Breast epithelium (tissue), 4 donors: ENCODE measurements at places on chromosomes 3 and 15.

DNA sequence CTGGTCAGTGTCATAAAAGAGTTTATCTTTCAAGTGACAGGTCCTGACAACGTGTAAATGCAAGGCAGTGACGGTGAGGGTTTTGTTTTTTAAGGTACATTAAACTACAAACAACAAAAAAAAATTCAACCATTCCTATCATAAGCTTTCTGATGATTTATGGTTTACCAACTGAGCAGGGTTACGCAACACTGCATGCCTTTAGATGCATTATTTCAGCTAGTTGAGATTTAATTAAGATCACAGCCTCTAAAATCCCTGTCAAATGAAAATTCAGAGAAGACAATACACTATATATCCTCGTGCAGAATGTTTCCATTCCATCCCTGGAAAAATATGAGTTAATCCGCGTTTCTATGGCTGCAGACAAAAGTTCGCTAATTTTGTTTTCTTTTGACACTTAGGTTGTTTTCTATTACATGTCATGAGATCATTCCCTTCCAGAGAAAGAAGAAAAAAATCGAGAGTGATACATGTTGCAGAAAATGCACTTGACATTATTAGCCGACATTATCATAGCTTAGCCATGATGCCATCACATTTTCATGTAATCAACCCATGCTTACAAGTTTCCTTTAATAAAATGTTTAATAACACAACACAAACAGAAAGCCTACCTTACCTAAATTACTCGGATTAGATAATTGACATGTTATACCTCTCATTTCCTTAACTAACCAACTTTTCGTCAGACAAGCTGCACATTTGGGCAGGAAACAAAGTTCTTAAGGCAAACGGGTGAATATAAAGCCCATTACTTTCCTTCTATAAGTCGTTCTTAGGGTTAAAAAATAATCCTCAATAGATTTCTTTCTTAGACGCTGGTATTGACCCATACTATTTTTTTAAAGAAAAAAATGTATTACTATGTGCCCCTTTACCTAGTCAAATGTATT lies 521.2 kb downstream of the FOXP1 start:
- DNase-seq: no peak

DNA sequence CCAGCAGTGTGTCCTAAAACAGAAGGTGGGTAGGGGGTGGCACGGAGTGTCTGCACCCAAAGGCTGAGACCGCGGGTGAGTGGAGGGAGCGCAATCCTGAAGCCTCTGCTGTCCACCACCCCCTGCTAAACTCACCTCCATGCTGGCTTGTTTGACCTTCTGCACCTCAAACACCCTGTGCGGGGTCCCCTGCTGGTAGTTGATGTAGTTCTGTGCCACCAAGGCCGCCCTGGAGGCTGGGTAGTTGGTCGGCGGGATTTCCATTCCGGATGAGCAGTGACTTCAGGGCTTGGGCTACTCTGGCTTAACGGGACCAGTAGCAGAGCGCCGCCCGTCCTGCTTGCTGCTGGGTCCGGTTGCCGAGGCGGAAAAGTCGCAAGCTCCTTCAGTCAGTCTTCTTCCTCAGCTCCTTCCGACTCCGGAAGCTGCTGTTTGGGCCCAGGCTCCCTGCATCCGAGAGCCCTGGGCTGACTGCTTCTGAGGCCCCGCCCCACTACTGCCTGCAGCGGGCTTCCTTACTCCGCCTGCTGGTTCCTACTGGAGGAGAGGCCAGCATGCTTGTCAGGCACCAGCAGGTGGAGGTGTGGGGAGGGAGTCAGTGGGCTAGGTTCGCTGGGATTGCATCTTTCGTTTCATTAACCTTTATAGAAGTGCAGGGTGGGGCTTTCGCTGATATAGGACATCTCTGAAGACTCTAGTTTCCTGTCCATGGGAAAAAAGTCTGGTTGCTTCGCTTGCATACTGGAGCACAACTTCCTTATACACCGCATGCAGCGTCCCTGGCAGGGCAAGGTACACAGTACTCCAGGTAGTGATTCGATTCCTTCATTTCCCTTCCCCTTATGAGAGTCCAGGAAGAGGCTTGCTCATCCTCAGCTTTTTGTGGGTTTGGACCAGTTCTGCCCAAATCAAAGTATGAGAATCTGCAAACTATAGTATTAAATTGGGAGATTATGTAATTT lies at the start of gene LXN:
LXN (minus strand) TSS at position 434 of the 962 bp plus-strand sequence; CDS start at position 264, 170 bp downstream.
- peak; percentile 84 for DNase-seq

GRCh38 chr15:32825219-32825618 lies 107.4 kb downstream of the GREM1 start:
- DNase-seq: no peak

GRCh38 chr15:63264688-63265293 lies 12.6 kb upstream of the APH1B start:
- no peak for DNase-seq

- DNase-seq: no peak
These were observed 17.0 kb downstream of the MUC4 start for GRCh38 chr3:195794708-195795107.

DNA sequence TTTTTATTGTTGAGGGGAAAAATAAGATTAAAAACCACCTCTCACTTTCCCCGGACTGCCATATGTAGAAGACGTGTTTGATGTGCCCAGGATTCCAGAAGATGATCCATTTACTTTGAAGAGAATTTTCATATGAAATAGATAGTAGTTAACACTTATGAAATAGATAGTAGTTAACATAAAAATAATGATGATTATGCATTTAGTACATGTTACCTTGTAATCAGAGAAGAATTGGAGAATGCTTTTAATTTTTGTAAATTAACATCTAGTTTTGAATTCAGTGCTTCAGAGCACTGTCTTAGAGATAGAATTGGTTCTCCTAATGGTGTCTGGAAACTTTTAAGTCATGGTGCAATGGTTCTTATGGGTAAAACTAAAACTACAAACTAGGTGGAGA lies 46.1 kb upstream of the CRTC3 start:
- no peak for DNase-seq

DNA sequence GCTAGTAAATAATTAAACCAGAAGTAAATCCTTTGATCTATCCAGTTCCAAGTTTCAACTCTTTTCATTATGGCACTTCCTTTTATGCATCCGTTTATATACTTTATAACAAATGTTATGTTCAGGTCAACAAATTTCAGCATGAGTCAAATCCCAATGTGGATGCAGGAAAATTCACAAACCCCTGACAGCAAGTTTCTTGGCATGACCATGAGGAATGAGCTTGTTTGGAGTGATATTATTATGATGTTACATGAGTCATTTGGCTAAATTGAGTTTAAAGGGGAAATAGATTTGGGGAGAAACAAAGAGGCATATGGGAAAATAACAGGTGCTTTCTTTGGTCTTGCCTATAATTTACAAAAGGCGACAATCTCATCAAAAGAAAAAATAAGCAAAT lies 32.1 kb upstream of the KCNMB2 start:
- DNase-seq: no peak

GRCh38 chr15:78405336-78405924 lies 32.6 kb upstream of the IREB2 start:
- no peak for DNase-seq

- peak; percentile 18 for DNase-seq
These were observed 712 bp upstream of the MME start for GRCh38 chr3:155079468-155079745.

- DNase-seq: no peak
These were observed at the start of gene WDR72 for GRCh38 chr15:53759411-53759931. Gene WDR72 (minus strand): TSS chr15:53759663. CDS start chr15:53733149, 26,514 bp downstream.

GRCh38 chr3:58647381-58648141 lies 19.0 kb downstream of the FAM3D start:
- no peak for DNase-seq

- DNase-seq: peak; percentile 39
These were observed 2.8 kb downstream of the VIPR1 start for GRCh38 chr3:42505128-42505848.

- DNase-seq: no peak
These were observed 36.7 kb downstream of the PXYLP1 start for GRCh38 chr3:141268306-141268705.

DNA sequence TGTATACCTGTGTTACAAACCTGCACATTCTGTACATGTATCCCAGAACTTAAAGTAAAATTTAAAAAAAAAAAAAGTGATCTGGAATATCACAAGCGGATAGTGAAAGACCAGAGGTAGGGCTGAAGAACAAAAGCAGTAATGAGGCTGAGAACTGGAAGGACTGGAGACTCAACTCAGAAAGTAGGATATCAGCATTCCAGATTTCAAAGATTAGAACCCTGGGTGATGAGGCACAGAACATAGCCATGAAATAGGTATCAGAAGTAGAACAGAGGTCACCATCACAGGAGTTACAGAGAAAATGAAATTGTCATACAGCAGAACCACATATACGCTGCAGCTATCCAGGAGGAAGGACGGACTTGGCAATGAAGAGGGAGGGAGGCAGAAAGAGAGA lies 56.1 kb downstream of the ACAP2 start:
- no peak for DNase-seq

GRCh38 chr3:87900061-87900460 lies 158.7 kb downstream of the CGGBP1 start:
- DNase-seq: no peak

DNA sequence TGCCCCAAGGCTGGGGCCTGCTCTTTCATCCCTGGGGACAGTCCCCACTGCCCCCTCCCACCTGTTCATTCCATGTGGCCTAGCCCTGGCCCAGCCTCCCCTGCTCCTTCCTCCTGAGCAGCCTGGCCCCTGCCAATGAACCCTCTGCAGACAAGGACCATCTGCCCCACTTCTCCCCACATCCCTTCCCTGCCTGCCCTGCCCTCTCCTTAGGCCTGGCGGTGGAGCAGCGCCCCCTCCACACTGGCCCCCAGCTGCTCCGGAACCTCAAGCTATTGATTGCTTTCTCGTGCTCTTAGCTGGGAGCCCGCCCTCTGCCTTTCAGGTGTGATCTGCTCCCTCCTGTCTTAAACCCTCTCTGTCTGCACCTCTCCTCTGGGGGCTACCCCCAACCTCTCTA lies 8.0 kb downstream of the PLXNA1 start:
- DNase-seq: no peak

DNA sequence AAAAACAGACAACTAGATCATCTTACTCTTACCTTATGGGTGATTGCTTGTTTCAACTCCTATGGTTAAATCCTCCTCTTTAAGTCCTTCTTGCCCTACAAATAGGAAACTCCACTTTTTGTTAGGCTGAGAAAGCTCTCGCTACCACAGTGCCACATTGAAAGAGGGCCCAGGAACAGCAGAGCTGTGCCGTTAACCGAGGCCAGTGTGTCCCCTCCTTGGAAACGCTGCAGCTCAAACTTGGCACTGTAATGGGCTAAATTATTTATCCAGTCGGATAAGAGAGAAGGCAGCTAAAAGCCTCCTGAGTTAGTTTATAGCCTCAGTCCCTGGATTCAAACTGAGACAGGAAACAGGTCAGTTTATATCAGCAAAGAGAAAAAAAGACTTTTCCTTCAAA lies 46.1 kb downstream of the KBTBD12 start:
- DNase-seq: no peak

DNA sequence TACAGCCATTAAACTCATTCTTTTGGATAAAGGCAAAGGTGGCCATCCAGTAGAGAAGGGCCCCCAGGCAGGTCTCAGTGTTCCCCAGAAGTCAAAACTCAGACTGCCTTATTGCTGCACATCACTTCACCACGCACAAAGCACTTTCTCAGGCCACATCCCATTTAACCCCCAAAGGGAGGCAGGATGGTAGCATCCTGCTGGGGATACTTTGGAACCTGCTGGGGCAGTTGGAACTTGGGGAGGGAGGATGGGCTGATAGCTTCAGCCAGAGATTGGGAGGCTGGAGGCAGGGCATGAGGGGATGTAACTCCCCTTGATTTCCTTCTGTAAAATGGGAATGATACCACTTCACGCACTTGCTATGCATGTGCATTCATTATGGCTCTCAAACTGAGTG lies 5.0 kb downstream of the ITPKA start:
- no peak for DNase-seq

DNA sequence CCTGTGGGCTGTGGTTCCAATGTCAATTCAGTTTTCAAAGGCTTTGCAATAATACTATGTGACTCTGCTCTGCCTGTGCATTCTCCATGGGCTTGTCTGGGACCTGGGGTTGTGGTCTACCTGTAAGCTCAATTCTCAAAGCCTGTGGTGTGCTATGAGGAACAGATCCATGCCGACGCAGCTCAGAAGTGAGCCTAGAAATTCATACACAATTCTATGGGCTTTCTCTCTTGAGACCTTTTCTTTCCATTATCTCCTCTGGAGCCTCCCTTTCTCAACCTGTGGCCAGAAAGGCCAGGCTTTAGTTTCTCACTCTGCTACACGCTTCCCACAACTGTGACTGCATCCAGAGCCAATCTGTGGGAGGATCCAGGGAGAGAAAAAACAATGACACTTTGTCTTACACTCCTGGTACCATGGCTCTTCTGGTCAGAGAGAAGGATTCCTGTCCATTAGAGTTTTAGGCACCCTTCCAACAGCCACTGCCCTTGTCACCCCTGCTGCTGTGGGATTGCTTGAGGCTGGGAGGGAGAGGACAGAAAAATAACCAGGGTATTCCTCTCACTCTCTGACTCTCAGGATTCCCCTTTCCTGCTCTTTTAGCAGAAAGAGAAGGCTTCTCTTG lies 34.1 kb upstream of the KLF13 start:
- peak; percentile 34 for DNase-seq

GRCh38 chr15:77426871-77427270 lies 6.2 kb downstream of the HMG20A start:
- no peak for DNase-seq

GRCh38 chr3:46266598-46266997 lies 24.3 kb downstream of the CCR3 start:
- no peak for DNase-seq

DNA sequence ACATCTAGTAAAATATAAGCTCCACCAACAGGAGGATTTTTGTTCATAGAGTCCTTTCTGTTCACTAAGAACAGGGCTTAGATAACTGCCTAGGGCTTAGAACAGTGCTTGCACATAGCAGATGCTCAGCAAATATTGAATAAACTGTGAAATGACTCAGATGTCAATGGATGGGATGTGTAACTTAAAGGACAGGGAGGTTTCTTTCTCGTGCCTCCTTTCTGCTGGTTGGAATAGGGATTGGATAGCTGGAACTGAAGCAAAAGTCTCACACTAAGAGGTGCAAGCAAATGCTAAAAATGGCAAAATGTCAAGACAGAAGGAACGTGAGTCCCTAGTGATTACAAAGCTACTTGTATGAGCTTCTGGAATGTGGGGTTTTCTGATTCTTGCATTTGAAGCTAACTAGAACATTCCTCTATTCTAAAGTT lies 392.8 kb upstream of the WNT5A start:
- no peak for DNase-seq

DNA sequence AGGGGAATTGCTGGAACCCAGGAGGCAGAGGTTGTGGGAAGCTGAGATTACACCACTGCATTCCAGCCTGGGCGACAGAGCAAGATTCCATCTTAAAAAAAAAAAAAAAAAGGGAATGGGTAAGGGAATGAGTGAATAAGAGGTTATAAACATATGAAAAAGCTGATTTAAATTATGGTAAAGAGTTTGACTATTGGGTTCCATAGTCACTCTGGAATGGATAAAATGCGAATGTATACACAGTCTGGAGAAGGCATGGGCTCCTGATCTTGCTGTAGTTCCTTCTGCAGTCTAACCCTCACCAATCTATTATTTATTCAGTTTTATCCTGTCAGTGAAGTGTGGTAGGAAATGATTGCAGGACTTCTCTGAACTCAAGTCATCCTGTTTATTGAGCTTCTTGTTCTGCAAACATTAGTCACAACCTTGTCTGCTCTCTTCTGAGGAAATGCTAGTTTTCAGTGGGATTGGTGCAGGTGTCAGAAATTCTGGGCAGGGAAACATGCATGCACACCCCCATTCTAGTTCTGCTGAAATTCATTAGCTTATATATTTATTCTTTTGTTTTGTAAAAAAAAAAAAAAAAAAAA lies 190.9 kb upstream of the CFAP20DC start:
- DNase-seq: no peak

GRCh38 chr15:65101411-65101890 lies 13.5 kb downstream of the UBAP1L start:
- no peak for DNase-seq

GRCh38 chr3:128060473-128061381 lies 8.5 kb downstream of the SEC61A1 start:
- DNase-seq: no peak
